ENCODE measurements at places on chromosomes 7 and 10.

GRCh38 chr7:141630621-141631020 lies 71.3 kb downstream of the DENND11 start:
- DNase-seq = no peak

- no peak for DNase-seq
Measured at GRCh38 chr10:80596391-80597257, 58.9 kb downstream of the SH2D4B start.

DNA sequence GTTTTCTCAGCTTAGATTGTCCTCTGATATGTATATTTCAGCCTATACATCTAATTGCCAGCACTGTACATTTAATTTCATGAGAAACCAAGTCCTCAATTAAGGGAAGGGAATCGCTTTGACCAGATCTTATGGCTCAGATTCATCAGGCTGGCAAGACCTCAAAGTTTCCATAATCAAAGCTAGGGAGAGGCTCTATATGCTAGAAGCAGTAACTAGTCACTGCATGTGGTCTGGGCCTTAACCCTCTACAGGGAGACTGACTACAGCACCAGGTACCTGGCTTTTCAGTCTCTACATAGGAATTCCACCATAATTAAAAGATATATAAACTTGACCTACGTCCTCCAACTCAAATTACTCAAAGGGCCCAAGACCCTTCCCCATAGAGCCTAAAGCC lies 97.4 kb upstream of the JAZF1 start:
- no peak for DNase-seq

- no peak for DNase-seq
Measured at GRCh38 chr7:69640925-69641594, 42.8 kb downstream of the AUTS2 start.

GRCh38 chr7:5541087-5541992 lies 117.7 kb upstream of the TNRC18 start:
- no peak for DNase-seq

DNA sequence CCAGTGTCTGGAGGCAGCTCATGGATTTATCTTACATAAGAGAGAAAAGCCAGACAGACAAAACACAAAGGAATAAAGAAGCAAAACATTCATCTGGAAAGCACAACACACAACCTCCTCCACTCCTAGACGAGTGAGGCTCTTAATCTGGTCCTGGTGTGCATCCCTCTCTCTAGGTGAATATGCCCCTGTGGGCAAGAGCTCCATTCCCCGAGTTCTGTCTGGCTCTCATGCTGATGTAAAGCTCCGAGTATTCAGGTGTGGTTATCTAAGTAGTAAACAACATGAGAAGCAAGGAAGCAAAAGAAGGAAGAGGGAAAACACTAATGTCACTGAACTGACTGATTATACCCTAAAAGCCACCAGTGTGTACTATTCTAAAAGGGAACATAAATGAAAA lies 47.9 kb upstream of the FEZF1 start:
- DNase-seq = no peak

DNA sequence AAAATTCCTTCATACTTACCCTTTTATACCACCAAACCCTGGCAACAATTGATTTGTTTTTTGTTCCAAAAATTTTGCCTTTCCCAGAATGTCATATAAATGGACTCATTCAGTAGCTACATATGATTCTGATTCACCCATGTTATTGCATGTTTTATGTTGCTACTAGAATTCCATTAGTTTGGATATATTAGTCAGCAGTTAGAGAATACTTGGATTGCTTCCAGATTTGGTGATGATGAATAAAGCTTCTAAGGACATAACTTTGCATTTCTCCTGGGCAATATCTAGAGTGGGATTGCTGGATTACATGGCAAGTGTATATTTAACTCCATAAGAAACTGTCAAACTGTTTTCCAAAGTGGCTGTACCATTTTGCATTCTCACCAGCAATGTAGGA lies 806.9 kb downstream of the DNAJB9 start:
- DNase-seq = no peak

DNA sequence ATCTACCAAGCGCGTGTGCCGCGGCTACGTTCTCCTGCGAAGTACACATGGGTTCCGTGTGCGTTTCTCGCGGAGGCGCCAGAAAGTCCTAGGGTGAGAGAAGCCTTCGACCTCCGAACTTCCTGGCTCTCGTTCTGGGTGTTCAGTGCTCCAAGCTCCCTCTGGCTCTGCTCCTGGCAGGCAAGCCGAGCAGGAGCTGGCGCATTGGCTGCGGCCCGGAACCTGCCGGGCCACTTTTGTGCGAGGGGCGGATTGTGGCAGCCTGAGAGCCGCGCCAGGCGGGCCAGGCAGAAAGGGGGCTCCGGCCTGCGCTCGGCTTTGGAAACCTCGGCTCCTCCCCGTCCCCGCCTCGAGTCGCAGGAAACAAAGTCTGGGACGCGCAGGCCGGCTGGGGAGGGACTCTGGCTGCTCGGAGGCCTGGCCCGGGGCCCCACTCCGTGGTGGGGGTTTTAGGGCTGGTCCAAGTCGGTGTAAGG lies 9.6 kb downstream of the EMX2 start:
- DNase-seq = no peak

- DNase-seq = no peak
Measured at GRCh38 chr10:63236113-63236935, 103.2 kb downstream of the NRBF2 start.

DNA sequence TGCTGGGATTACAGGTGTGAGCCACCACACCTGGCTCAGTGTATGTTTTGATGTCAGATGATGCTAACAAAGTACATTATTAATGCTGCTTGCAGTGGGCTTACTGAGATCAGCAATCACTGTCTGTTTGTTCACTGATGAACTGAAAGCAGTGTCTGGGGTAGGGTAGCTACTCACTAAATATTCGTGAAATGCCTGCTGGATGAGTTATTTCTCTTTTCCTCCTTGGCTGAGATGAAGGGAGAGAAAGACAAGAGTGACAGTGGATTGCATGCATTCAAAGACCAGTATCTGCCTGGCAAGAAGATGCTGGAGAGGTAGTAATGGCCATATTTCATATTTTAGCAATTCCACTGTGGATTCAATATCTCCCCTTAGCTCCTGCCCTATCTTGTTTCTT lies 32.3 kb downstream of the FAM107B start:
- DNase-seq = no peak

DNA sequence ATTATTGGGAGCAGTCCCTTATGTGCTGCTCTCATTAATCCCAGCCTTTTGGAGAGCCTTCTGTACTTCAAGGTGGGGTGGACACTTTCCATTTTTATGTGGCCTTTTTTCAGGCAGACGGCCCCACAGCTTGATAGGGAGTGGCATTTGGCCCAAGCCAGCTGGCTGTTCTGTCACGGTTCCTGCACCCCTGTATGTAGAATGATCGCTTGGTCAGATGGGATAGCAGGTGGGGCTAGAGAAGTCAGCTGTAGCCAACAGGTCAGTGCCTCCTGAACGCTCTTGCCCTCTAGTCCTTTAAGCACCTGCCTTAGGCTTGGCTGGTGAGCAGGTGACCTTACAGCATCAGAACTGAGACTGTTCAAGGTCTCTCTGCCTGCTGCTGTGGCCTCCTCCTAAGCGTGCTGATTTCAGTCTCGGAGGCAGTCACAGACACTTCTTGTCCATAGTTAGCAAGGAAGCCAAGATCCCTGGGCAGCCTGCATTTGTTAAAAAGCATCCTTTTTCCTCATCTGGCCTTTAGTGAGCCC lies 95.3 kb downstream of the LRRC4 start:
- no peak for DNase-seq

- DNase-seq = no peak
Measured at GRCh38 chr10:58457761-58458616, 54.7 kb upstream of the BICC1 start.

DNA sequence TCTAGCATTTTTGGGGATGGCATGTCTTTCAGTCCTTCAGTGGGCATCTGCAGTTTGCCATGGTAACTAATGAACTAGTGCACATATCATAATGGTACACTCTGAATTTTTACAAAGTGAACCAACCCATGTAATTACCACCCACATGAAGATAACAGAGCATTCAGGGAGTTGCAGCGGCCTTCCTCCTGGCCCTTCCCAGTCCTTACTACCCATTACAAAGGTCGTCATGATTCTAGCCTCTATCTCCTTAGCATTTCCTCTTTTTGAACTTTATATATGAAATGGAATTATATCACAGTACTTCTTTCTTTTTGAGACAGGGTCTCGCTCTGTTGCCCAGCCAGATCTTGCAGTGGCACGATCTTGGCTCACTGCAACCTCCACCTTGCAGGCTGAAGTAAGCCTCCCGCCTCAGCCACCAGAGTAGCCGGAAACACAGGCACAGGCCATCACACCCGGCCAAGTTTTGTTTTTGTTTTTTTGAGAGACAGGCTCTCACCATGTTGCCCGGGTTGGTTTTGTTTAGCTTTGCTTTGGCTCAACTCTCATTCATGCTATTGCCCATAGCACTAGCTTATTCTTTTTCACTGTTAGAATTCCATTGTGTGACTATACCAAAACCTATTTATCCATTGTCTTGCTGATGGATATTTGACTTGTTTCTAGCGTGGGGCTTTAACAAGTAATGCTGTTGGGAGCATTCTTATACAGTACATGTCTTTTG lies 79.2 kb downstream of the APBB1IP start:
- DNase-seq = no peak

GRCh38 chr10:118482393-118483331 lies 112.8 kb downstream of the PRLHR start:
- no peak for DNase-seq

- DNase-seq = no peak
Measured at GRCh38 chr10:103890194-103890658, 27.8 kb downstream of the STN1 start.

DNA sequence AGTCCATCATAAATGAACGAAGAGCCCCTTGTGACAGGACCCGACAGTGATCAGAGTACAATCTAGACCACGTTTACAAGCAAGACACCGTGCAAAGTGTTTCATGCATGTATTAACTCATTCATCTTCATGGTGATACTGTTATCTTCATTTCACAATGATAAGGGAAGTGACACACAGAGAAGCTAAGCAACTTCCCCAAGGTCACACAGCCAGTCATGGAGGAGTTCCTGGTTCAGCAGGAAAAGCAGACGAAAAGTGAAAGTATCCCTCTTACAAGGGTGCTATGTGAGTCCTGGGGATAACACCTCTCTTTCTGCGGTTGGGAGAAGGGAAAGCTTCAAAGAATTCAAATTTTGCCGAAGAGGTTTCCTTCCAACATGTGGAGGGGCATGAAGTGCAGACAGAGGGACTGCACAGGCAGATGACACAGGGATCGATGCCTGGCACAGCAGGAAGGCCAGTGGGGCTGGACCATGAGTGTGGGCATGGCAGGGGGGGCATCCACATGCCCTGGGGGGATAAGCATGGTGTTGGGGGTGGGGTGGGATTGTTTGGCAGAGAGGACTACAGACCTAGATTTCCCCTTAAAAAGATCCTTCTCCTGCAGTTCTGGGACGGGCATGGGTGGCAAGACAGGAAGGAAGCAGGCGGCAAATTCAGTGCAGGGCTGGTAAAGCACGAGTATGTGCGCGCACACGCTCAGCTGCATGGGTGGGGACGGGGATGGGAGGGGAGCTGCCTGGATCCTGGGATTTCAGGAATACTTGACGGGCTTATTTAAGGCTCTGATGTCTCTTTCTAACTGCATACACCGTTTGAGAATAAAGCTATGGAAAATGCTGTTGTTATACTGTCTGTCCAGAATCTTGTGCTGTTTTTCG lies 33.5 kb upstream of the DDC start:
- no peak for DNase-seq

- DNase-seq = no peak
Measured at GRCh38 chr7:91957823-91958222, 17.2 kb downstream of the AKAP9 start.

DNA sequence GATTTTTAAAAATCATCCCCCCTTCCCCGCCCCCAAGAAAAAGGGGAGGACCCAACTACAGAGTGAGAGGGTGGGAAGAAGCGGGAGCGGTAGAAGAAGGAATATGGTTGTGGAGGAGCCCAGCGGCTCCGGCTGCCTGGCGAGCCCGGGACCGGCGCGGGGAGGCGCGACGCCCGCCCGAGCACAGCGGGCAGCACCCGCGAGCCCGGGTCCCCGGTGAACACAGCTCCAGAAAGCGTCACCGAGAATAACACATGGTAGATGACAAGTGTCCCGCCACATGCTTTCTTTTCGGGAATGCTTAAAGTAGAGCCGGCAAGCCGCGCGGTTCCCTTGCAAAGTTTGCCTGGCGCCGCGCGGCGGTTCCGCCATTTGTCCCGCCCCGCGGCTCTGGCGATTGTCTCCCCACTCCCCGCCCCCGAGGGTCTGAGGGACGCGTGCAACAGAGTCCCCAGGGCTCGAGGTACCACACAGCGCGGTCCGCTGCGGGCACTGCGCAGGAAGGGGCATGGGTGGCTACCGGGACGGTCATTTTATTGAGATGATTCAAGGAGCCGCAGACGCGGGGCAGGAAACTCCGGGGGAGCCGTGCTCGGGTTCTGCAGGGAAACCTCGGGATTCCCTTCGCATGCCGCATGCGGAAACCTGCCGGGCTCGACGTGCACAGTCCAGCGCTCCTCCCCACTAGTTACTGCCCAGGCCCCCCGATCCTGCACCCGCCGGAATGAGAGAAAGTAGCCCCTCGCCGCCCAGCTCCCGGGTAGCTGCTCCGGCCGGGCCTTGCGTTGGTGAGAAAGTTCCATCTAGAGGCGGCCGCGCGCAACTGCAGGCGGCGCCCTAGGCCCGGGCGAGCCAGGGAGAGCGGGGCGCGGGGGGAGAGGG lies 781 bp upstream of the GRM8 start:
- peak; percentile 37 for DNase-seq

DNA sequence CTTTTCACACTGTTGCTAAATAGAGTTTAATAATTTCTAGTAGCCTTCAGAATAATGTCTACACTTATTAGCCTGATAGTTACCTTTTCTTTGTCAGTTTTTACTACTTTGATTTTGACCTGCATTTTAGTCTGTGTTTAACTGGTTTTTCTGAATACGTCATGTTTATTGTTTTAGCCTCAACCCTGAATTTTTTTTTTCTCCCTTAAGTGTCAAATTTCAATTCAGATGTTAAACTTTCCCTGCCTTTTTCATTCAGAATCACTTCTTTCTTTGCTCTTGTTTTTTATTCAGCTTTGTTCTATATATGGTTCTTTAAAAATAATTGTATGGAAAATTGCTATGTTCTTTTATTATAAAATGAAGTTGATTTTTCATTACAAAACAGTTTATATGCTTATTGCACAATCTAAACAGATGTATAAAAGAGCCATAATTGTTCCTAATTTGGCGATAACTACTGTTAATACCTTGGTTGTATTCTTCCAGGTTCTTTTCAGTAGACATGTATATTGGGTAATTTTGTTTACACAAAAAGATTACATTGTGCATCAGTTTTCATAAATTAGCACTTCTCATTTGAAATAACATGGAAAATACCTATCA lies 159.7 kb downstream of the ADK start:
- DNase-seq = no peak

DNA sequence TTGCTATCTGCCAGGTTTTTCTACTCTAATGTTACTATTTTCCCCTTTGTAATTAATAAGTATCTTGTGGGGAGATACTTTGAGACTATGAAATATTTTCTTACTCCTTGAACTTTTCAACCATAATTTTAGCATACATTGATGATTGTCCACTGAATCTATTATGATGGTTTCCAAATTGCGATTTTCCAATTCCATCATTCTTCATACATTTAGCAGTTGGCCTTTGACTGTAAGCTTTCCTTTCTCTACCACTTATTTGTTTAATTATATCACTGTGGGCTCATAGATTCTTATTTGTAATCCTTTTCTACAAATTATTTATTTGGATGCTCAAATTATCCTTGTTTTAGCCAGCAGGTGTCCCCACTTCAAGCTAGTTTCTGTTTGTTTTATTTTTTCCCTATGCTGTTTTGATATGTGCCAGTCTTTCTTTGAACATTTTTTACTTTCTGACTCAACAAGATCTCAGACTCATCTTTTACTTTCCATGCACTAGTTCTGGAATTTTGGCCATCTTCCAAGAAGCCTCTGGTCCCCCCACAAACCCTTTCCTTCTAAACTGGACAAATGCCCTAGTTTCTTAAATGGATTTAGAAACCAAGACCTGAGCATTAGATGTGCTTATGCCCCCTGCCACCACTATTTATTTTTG lies 11.4 kb upstream of the MRPS16 start:
- DNase-seq = no peak
